NCI-H2029 (cell line): ENCODE measurements at places on chromosomes 2 and 18.

DNA sequence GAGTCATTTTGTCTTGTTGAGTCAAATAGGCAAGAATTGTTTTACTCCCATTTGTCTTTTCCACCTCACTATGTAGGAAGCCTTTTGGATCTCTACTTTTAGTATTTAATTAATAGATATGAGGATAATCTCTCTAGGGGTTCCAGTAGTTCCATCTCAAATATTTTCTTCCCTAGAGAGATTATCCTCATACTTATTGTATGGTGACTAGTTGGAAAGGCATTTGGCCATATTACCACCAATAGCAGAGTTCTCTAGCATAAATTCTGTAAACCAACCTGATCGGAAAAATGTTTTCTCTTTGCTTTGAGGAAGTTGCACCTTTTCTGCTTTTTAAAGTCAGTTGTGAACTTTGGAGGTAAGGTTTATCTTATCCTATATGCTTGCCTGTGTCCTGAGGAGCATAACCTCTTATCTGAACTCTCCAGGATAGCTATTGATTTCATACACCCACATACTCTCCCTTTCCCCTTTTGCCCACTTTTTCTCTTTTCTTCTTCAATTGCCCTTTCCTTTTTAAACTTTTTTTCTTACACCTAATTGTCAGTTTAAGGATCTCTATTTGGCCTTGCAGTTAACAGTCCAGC lies 100.8 kb downstream of the GALNT1 start:
- no peak for DNase-seq

- no peak for DNase-seq
Measured at GRCh38 chr2:191894681-191895147, 47.8 kb upstream of the CAVIN2 start.

GRCh38 chr2:152950126-152950525 lies 231.7 kb downstream of the ARL6IP6 start:
- DNase-seq = no peak

- DNase-seq = no peak
Measured at GRCh38 chr2:239891698-239892097, 133.4 kb downstream of the NDUFA10 start.

- no peak for DNase-seq
Measured at GRCh38 chr18:49612515-49613033, 50.7 kb downstream of the LIPG start.

DNA sequence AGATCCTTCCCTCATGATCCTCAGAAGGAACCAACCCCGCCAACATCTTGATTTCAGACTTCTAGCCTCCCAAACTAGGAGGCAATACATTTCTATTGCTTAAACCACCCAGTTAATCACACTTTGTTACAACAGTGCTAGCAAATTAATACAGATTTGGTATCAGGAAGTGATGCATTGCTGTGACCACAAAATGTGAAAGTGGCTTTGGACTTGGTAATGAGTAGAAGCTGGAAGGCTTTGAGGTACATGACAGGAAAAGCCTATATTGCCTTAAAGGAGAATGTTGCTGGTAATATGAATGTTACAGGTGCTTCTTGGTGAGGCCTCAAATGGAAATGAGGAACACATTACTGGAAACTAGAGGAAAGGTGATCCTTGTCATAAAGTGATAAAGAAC lies 260.3 kb downstream of the SATB2 start:
- no peak for DNase-seq

GRCh38 chr2:45622336-45623075 lies 11.4 kb upstream of the SRBD1 start:
- DNase-seq = no peak

DNA sequence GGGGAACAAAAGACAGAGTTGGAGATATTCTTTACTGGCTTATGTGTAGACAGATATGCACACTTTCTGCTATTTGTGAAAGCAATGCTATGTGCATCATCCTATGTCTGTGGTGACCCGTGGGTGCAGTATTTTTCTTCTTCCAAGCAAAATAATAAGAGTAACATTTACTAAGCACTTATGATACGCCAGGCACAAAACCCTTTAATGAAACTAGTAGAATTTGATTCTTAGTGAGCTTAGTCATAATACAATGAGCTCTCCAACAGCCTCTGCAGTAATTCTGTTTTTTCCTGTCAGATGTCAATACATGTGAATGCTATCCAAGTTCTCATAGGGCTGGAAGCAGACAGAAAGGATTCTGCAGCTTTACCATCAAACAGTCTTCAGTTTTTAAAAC lies 130.6 kb downstream of the RAD51AP2 start:
- no peak for DNase-seq

GRCh38 chr2:234368861-234369261 lies 128.0 kb downstream of the ARL4C start:
- no peak for DNase-seq

GRCh38 chr2:23574919-23575654 lies 190.1 kb downstream of the KLHL29 start:
- no peak for DNase-seq

DNA sequence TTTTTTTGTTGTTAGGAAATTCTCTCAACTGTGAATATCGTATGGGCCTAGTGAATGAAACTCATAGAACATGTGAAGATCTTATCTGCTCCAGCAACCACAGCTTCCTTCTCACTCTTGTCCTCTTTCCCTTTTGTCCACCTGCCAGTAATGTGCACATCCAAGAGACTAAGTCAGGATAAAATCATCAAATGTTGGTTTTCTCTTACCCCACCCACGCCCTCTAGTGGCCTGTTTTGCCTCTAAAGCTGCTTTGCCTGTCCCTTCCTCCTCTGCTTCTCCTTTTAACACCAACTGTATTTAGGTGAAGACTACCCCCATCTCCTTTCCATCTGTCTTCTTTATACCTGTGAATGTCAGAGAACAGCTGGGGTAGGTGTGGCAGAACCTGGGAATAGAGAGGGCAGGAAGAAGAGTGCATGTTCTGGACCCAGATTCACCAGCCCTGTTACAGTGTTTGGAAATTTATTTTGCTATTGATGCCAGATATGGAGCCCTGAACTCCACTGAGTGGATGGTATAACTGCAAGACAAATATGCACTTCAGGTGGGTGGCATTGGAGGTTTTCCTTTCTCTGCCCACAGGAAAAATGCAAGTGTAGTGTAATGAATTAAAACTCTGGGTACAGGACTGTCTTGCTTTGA lies 8.4 kb upstream of the MGAT5 start:
- DNase-seq = peak; percentile 67

DNA sequence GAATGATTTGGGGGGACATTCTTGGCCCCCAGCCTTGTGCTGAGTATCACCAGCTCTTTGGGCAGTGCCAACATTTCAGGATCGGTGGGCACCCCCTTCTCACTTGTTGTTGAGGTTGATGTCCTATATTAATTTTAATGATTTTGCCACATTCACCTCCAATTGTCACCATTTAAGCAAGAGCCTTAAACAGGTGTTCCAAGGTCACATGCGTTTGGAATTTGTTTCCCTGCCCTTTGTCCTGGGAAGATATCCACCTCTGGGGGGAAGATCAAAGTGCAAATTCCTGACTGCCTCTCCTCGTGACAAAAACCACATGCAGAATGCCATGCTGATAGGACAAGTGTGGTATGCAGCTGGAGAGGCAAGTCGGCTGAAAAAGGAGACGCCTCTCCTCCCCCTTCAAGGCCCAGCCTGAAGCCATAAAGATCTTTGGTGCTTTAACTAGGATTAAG lies 72.5 kb upstream of the ID2 start:
- no peak for DNase-seq

- DNase-seq = no peak
Measured at GRCh38 chr2:78999406-78999805, 26.1 kb upstream of the REG3G start.

GRCh38 chr2:241798081-241798630 lies 10.8 kb upstream of the NEU4 start:
- DNase-seq = peak; percentile 92

DNA sequence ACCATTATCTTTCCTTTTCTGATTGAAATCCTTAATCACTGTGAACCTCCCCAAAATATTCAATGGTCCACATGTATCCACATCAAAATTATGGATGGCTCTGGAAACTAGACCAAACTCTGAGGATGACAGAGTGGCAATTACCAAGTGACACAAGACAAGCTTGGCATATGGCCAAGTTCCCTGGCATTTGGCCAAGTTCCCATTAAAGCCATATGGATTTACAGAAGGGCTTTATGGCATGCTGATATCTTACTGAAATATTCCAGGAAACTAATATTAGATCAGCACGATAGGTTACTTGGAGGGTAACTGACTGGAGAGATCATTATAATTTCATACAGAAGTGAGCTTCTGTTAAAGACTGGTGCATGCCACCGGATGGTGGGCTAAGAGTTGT lies 21.9 kb upstream of the CERS6 start:
- DNase-seq = peak; percentile 55

GRCh38 chr18:43578706-43579105 lies 301.4 kb upstream of the SYT4 start:
- peak; percentile 40 for DNase-seq

DNA sequence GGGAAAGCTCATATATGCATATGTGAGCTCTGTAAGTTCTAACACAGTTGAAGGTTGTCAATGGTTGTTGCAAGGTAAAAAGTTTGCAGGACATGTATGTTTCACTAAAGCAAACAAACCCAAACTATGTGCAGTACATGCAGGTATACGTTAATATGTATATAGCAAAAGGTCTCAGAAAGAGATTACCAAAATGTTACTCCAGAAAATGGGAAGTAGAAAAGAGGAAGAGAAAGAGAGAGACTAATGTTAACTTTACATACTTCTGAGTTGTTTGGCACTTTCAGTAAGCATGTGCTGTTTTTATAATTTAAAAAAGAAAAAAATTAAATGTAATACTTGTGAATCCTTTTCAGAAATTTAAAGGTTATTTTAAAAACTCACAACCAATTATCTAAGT lies 32.8 kb upstream of the PEX13 start:
- no peak for DNase-seq

DNA sequence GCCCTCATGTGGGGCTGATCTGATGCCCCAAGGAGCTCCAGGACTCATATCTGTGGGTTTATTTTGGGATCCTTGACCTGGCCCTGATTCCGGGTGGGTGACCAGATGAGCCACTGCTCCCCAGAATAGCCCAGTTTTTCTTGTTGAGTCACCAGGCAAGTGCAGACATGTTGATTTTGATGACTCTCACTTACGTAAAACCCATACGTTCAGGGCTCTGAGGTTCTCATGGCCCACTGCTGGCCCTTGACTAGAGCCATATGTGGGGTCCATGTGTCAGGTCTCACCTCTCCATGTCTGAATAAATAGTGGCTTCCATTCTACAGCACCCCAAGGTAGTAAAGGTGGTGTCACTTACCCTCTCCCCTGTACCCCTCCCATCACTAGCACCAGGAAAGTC lies 41.9 kb downstream of the CDC42EP3 start:
- DNase-seq = no peak

- peak; percentile 29 for DNase-seq
Measured at GRCh38 chr2:132670496-132671150, 618 bp upstream of the LYPD1 start.

DNA sequence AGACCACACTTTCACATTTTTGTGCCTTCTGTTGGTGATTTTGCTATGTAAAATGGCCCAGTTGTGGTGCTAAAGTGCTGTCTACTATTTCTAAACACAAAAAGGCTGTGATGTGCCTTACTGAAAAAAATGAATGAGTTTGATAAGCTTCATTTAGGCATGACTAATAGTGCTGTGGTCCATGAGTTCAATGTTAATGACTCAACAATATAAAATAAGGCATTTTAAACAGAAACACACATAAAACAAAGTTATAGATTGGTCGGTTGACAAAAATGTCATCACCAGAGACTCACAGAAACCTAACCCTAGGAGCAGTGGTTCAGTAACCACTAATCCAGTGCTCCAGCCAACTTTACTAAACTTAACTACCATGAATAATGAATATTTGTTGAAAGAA lies 160.0 kb downstream of the DNAH6 start:
- DNase-seq = no peak

DNA sequence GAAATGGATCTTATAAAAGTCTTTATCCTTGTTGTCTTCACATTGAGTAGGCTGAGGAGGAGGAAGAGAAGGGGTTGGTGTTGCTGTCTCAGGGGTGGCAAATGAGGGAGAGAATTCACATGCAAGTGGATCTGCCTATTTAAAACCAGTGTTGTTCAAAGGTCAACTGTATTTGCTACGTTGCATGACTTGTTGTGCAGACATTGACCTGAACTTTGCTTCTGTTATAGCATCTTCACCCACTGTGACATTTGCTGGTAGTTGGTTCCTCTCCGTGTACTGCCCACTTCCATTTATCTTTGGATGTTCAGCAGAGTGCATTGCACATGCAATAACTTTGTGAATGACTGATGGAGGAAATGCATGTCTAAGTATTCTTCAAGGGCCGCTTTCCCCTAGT lies 228.6 kb upstream of the DPP10 start:
- no peak for DNase-seq

GRCh38 chr2:21429747-21430146 lies 306.0 kb downstream of the TDRD15 start:
- DNase-seq = no peak

- DNase-seq = no peak
Measured at GRCh38 chr2:73114273-73114867, 1.6 kb upstream of the RAB11FIP5 start.

DNA sequence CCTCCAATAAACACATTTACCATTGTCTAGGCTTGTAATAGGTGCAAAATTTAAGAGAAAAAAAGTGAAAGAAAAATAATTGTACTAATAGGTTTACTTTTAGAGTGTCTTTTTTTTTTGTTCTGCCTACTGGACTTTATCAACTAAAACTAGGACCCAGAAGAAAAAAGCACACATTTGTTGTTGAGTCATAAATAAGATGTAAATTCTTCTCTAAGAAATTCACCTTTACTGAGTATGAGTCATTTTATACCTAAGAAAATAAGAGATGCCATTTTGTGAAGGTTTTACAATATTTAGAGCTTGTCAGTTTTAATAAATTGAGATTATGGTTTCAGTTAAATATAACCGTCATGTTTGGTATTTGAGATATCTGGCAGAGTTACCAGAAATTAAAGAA lies 19.2 kb downstream of the FARP2 start:
- DNase-seq = no peak

DNA sequence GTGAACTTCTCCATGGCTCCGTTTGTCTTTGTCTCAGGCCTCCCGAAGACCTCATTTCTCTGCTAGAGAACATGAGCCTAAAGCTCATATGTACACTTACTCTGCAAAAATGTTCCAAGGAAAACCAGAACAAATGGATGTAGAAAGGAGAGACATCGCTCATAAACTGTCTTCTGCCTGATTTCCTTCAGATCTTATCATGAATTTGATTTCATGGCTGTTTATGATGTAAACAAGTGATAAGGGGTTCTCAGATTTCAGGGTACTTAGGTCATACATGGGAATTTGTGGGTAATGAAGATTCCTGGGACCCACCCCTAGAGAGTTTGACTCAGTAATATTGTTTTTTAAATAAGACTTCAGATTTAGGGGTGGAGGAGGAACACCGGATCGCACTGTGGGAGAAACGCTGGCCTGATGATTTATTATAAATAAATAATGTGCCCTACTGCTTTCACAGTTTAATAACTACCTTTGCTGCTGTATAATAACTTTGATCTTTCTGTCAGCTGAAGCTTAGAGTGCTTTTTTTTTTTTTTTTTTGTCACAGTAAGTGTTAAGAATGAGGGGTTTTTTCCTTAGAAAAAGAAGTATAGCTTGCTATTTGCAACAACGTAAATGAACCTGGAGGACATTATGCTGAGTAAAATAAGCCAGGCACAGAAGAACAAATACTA lies 14.9 kb downstream of the AOX1 start:
- no peak for DNase-seq

GRCh38 chr18:63322206-63322605 lies 2.6 kb upstream of the BCL2 start:
- DNase-seq = no peak
